ENCODE measurements at places on chromosomes 1 and 21. TPM values are rescaled to one million over a fixed set of nuclear protein-coding genes. Genes with fewer than 3 reads are reported as not detected.

DNA sequence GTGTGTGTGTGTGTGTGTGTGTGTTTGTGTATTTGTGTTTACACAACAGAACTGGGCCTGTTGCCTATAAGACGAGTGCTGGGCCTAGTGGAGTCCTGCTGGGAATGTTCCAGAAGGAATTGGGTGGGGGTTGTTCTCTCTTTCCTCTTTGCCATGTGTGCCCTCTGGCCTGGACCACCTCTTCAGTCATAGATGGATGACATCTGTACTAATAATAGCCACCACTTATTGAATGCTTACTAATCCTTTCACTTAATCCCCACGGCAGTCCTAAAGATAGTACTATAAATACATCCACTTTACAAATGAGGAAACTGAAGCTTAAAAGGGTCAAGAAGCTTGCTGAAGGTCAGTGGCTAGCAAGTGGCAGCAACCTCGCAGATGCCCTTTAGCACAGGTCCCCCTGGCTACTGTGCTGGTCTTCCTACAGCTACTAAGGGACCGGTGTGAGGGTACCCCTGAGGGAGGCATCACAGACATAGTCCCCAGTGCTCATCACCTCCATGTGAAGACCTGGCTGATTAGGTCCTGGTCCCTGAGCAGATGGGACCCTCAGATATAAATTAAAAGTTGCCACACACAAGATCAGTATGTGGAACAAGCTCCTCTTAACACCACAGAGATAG, 55.2 kb upstream of the KIF1B start:
- DNase-seq = no peak

DNA sequence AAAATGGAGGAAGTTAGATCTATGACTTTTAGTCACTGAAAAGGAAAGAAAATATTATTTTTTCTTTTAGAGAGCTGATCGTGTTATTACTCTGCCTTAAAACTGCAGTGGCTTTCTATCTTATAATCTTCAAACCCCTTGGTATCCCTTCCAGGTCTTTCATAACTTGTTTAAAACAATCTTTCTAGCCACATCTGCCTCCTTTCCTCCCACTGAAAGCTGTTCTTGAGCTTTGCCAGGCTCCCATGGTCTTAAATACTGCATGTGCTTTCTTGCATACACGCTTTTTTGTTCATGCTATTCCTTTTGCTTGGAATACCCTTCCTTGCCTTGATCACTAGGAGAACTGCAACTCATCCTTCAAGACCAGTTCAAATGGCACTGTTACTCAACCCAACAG, 65.9 kb upstream of the GADD45A start:
- no peak for DNase-seq

DNA sequence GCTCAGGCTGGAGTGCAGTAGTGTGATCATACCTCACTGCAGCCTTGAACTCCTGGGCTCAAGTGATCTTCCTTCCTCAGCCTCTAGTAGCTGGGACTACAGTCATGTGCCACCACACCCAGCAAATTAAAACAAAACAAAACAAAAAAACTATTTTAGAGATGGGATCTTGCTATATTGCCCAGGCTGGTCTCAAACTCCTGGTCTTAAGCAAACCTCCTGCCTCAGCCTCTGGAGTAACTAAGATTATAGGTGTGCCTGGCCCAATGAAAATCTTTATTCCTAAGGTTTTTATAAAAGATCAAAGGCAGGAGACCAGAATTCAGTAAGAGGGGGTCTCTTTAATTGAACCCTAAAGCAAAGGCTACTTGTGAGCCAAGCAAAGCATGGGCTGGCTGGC, 10.1 kb downstream of the INAVA start:
- no peak for DNase-seq

The ACOT11 gene
- total RNA-seq = 48.9 TPM
